Stimulated activated naive CD4-positive, alpha-beta T cell treated with Interleukin-2 at 50 U/mL for 16 hours (primary cell): ENCODE measurements at places on chromosomes 2 and 18.

DNA sequence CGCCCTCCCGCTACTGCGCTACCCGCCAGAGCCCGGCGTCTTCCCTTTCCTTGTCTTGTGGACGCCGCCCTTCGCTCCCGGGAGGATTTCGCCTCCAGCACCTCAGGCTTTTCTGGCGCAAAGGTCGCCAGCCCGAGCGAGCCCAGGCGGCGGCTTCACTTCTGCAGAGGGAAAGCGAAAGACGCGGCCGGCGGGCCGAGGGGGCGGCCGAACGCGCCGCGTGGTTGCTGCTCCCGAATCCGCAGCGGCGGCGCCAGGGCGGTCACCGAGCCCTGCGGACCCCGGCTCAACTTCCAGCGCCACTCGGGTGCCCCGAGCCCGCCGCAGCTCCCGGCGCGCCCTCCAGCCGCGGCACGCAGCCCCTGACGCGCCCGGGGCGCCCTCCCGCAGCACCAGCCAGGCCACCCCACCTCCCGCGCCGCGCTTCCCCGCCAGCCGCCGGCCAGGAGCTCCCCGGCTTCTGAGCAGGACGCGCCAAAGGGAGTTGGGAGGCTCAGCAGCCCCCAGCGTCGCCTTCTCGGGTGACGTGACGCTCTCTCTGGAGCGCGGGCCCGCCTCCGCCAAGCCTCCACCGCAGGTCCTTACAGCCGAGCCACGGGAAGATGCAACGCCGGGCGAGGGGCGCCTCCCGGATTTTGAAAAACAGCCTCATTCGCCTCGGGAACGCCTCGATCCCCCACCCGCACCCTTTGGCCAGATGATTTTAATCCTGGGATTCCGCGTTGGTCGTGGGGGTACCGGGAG, 84.9 kb upstream of the EPB41L3 start:
- no peak for DNase-seq

DNA sequence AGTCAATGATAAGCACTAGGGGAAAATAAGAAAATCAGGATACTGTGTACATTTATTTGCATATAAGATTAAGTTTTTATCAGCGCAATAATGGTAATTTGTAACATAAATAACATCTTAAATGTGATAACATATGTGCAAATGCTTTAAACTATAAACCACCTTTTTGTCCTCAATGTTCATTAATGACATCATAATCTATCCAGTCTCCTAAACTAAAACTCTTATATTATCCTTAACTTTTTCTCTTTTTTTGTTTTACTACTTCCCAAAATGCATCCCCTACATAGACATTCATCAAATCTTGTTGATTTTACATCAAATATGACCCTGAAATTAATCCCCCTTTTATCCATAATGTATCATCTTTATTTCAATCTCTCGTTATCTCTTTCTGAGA, 3.4 kb upstream of the RAD51AP2 start:
- no peak for DNase-seq

GRCh38 chr18:9838144-9838877, 47.5 kb upstream of the TXNDC2 start:
- no peak for DNase-seq

GRCh38 chr18:59090966-59091603, 48.6 kb upstream of the SEC11C start:
- no peak for DNase-seq

- no peak for DNase-seq
Measured at GRCh38 chr18:46755315-46756024, 1.4 kb downstream of the ST8SIA5 start.

DNA sequence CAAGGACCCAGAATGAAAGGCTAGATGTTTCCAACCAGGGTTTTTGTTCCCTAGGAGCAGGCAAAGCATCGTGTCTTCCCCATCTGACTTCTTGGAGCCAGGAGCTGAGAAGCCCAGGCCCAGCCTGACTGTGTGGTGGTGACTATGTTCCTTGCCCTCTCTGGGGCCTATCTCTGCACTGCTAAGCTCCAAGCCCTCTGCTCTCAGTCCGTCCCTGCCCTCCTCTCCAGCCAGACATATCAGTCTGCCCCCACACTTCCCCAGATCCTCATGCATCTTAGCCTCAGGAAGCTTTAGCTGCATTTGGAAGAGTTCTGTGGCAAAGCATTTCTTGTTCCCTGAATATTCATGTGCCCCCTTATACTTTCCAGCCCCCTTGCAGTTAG, 196.6 kb downstream of the CYP26B1 start:
- no peak for DNase-seq

DNA sequence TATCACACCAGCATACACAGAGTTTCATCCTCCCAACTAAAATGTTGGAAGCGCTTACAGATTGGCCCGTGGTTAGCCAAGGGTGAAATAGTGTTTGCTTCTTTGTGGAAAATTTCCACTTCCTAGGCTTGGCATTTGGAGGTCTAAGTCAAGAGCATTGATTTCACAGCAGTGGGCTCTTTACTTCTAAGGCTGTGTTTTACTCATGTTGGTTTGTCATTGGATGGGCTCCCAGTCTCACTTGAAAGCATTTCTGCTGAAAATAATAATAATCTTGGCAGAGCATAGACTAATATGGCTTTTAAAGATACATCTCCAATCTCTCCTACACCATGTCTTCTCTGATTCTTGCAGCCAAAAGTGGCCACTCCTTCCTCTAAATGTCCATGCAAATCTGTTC, 82.9 kb downstream of the DYNAP start:
- DNase-seq: no peak
